ENCODE measurements at places on chromosomes 2 and 18. TPM values are rescaled to one million over a fixed set of nuclear protein-coding genes. Genes with fewer than 3 reads are reported as not detected.

Gene DLGAP1
- total RNA-seq, result not detected

Gene KCNG2
- not detected for total RNA-seq

Gene ACADL
- not detected for total RNA-seq

Gene HOXD10
- total RNA-seq, result not detected

Gene CDKL4
- 1.4 TPM for total RNA-seq

Gene C2orf80
- total RNA-seq, result not detected

Gene CCDC68
- total RNA-seq, result 6.9 TPM

Gene SERPINB7
- not detected for total RNA-seq

Gene TUBA3E
- 0.57 TPM for total RNA-seq

Gene IL1RN
- not detected for total RNA-seq

Gene CCDC74B
- 1.6 TPM for total RNA-seq

Gene GKN2
- not detected for total RNA-seq
